Common myeloid progenitor, CD34-positive (primary cell): ENCODE measurements at places on chromosomes 13 and 19.

- no peak for DNase-seq
Measured at GRCh38 chr13:49806126-49806536, 13.6 kb upstream of the KPNA3 start.

DNA sequence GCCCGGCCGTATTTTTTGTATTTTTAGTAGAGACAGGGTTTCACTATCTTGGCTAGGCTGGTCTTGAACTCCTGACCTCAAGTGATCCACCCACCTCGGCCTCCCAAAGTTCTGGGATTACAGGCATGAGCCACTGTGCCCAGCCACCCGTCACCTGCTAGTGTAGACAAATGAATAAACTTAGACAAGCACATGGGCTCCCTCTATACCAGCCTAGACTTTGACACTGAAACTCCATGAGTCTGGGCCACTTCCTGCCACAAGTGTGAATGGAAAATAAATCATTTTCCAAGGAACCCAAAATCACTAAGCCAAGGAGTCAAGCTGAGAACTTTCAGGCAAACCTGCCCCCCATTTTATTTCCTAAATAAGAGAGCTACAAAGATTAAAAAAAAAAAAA lies 27.0 kb upstream of the TPT1 start:
- no peak for DNase-seq

DNA sequence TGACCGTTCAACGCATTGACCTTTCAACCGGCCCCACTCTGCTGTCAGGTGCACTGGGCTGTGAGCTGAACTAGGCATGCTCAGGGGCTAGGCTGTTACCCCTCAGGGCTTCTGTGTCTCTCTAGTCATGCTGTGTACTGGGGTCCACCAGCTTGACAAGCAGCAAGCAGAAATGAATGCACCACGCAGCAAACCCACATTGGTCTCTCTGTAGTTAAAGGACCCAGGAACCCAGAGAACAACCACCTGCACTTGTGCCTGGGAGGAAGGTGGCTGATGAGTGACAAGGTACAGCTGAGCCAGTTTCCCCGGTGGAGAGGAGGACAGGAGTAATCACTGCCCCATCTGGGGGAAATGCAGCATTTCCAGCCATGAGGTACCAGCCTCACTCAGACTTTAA lies 159.9 kb downstream of the USP12 start:
- DNase-seq: no peak

GRCh38 chr13:28621449-28621848 lies 37.5 kb upstream of the POMP start:
- DNase-seq: no peak

DNA sequence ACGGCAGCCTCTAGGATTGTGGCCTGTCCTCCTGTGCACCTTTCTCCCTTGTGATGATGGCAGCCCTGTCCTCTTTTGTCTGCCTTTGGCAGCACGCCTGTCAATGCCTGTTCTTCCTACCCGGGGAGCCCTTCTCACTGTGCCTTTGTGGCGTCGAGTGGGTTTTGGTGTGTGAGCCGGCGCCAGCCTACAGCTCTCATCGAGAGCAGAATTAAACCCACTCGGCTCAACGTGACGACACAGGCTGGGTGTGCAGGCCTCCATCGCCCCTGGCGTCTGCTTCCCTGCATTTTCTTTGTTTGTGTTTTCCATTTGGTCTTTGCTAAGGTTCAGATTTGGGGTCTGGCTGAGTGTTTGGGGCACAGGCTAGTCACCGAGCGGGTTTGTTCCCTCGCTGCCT lies 34.4 kb downstream of the AP1M1 start:
- DNase-seq: no peak
